ENCODE measurements at places on chromosomes 2 and 18.

DNA sequence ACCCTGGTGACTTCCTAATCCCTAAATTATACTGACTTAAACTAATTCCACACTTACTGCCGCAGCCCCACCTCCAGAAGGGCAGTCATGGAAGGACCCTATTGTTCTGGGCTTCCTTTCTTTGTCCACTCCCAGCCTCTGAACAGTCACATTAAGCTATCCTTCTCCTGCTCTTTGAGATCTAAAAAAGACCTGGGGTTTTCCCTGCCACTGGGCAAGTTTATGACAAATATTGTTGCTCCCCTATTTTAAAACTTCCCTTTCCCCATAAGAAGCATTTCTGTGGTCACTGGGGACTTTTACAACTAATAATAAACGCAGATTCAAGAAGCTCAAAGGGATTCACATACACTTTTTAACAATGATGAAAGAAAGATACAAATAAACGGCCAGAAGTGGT, 47.2 kb upstream of the XPO1 start:
- no peak for DNase-seq

DNA sequence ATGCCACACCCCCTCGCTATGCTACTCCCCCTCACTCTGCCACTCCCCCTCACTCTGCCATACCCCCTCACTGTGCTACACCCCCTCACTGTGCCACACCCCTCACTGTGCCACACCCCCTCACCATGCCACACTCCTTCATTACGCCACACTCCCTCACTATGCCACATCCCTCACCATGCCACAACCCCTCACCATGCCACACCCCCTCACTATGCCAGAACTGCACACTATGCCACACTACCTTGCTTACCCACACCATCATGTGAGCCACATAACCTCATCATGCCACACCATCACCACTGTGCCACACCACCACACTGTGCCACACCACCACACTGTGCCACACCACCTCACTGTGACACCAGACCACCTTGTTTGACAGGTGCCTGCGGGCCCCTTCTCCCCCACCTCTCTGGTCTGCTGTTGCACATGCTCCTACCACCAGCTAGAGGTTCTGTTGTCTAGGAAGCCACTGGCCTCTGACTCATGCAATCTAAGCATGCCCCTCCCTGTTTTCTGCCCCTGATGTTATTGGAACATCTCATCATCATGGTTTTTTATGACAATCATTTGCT, 22.0 kb downstream of the MARCHF4 start:
- no peak for DNase-seq

DNA sequence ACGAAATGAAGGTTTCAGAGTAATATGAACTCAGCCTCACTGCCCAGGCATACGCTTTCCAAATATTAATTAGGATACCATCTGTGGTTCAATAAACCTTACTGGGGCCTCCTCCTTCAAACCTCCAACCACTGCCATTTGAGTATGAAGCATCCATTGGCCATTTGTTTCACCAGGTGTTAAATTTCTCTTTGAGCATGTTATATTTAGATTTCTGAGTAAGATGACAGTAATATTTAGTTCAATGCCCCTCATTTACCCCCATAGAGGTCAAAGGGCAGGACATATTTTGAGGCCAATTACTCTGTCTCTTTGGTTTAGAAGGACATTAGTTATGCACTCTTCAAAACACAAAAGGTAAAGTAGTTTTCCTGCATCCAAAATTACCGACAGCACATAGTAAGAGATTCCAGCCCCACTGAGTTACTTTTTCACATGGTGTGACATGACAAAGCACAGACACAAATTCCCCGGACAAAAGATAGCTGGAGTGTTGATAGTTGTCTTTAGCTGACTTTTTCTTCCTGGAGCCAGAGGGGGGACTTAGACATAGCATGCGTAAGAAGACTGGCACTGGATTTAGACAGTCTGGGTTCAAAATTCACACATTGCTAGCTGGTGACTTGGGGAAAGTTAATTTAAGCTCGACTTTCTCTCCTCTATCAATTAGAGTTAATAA, 33.1 kb upstream of the LNPK start:
- no peak for DNase-seq

GRCh38 chr2:110143982-110144381, 28.4 kb upstream of the MALL start:
- DNase-seq: no peak

- DNase-seq: no peak
Observed at GRCh38 chr2:86482034-86482433, 40.9 kb downstream of the KDM3A start.

DNA sequence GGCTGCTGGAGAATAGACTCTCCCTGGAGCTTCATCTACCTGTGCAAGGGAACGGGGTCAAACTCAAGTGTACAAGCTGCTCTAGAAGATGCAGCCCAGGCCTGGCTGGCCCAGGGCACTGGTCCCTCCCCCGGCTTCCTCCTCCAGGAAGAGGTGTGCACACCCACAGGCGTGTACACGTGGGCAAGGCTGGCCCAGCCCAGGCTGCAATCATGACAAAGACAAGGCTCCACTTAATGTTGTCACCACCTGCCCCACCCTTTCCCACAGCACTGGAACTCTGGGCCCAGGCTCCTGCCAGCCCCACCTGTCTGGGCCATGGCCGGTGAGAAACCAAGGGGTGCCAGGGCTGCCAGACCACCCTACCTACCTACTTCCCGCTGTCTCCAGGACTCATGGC, 29.6 kb upstream of the ALPP start:
- DNase-seq: no peak

- no peak for DNase-seq
Observed at GRCh38 chr2:106631281-106631680, 144.1 kb downstream of the CD8B2 start.

- no peak for DNase-seq
Observed at GRCh38 chr2:80139001-80139400, 165.6 kb downstream of the LRRTM1 start.

- peak; percentile 65 for DNase-seq
Observed at GRCh38 chr18:21444465-21445212, 155.9 kb downstream of the ESCO1 start.

DNA sequence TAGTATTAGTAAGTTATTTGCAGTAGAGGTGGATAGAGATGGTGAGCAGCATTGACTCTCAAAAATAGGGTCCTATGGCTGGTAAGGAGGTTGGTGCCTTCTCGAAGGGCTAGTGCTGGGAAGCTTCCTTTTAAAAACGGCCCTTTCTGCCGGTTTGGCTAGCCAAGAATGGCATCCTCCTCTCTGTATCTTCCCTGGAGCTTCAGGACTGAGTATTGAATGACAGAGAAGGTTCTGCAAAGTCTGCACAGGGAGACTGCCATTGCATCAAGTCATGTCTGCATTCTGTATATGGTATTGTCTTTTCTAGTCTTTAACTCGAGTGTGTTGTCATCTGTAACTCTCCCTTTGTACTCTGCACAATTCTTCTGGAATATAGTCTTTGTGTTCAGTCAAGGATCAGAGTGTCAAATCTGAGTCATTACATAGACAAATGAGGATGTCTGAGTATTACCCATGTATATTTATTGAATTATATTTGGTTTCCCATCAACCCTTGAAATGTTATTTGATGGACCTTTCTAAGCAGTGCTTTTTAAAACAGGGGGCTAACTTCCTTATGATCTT, 1.1 kb downstream of the LDLRAD4 start:
- peak; percentile 10 for DNase-seq

GRCh38 chr18:76847916-76848315, 25.6 kb downstream of the ZNF236 start:
- no peak for DNase-seq

DNA sequence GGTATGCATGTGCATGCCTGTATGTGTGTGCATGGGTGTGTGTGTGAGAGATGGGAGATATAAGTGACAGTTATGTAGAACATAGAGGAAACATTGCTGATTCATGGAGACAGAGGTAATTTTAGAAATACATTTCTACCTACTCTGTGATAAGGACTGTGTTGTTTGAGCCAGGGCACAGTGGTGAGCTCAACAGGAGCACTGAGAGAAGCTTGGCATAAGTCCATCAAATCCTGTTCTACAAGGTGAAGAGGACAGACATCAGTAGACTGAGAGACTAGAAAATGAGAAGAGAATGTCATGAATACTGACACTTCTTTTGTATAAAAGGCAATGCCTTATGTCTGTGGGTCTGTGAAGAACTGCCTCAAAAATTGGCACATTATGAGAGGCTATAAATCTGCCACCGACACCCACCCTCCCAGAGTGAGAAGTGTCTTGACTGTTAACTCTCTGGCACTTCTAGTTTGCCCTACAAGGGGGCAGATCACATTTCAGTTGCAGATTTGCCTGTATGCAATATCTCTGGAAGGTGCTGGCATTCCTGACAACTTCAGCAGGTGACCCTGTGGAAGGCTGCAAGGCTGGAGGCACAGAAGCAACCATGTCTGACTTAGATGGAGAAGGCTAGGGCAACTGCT, 962.3 kb upstream of the NRXN1 start:
- no peak for DNase-seq

DNA sequence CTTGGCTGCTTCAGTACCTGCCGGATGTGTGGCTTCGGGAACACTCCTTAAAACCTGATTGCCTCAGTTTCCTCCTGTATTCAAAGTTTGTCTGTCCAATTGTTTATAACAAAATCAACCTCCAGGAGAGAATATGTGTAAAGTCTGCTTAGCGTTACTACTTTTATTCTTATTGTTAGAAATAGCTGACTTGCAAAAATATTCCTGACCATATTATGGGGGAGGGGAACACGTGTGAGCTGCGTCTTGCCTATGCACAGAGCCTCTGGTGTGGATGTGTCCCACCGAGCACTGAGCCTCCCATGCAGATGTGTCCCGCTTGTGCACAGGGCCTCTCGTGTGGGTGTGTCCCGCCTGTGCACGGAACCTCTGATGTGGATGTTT, 82.5 kb downstream of the DCDC2C start:
- no peak for DNase-seq

DNA sequence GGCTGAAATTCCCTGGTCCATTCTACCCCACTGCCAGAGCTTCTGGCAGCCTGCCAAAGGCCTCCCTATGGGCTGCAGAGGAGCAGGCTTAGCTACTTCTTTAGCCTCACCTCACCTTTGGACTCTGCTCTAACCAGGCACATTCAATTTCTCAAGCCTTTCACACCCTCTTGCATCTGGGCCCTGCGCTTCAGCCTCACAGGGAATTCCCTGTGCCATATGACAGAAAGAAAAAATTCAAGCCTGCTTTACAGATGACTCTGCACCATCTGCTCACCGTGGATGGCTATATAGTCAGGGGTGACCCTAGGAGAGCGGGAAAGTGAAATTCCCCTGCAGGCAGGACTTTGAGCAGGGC, 62.5 kb downstream of the REEP1 start:
- no peak for DNase-seq

GRCh38 chr2:190328573-190329147, 9.0 kb upstream of the HIBCH start:
- no peak for DNase-seq

DNA sequence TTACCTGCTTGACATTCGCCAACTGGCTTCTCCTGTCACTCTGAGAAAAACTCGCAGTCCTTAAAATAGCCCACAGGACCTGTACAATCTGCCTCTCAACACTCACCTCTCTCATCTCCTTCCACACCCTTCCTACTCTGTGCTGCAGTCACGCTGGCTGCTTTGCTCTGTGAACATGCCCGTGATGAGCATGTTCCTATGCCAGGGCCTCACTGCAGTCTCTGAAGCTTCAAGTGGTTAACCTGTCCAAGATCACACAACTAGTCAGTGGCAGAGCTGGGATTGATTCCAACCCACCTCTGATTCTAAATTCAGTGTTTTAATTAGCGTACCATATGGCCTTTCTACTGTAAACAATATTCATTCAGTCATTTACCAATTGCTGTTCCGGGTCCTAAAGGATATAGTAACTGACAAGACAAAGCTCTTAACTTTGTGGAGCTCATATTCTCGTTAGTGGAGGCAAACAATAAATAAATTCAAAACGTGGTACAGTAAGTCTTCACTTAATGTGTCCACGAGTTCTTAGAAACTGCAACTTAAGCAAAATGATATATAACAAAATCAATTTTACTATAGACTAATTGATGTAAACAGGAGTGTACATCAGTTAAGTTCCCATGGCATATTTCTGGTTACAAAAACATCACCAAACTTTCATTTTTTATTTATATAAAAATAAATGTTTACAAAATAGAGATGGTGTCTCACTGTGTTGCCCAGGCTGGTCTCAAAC, 38.9 kb upstream of the FBXO11 start:
- DNase-seq: no peak

- no peak for DNase-seq
Observed at GRCh38 chr2:12331698-12332097, 385.0 kb upstream of the TRIB2 start.

DNA sequence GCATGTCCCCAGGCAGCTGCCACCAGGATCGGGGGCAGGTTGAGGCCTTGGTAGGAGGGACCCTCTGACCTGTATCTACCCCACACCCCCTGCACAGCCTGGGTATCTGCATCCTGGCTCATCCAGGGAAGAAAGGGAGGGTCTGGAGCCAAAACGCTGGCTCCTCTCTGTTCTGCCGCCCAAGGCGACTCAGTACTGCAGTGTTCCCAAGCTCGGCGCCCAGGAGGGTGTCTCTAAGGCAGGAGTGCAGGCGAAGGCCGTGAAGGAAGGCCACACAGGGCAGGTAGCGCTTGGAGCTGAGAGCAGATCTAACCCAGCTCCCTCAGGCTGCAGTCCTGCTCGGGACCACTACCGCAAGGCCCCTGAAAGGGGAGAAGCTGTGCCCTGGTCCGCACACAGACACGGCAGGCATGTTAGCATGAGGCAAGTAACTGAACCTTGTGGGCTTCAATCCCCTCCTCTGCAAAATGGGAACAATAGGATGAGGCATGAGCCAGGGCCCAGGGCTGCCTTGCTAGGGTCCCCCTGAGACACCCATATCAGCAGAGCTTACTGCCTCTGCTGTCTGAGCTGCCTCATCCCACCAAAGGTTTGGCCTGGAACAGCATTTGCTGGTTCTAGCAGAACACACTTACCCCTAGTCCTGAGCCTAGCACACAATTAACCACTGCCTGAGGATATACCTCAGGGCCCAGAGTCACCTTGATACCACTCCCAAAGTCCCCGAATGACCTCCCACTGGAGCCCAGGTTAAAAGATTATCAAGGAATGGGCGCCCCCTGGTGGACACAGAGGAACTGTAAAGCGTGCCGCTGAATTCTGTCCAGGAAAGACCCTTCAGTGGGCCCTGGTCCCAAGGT, 6.5 kb downstream of the PTMA start:
- DNase-seq: peak; percentile 75
